ENCODE measurements at places on chromosomes 6 and 20.

- DNase-seq, result no peak
These were observed 13.1 kb upstream of the BCAS1 start for GRCh38 chr20:54083459-54083858.

DNA sequence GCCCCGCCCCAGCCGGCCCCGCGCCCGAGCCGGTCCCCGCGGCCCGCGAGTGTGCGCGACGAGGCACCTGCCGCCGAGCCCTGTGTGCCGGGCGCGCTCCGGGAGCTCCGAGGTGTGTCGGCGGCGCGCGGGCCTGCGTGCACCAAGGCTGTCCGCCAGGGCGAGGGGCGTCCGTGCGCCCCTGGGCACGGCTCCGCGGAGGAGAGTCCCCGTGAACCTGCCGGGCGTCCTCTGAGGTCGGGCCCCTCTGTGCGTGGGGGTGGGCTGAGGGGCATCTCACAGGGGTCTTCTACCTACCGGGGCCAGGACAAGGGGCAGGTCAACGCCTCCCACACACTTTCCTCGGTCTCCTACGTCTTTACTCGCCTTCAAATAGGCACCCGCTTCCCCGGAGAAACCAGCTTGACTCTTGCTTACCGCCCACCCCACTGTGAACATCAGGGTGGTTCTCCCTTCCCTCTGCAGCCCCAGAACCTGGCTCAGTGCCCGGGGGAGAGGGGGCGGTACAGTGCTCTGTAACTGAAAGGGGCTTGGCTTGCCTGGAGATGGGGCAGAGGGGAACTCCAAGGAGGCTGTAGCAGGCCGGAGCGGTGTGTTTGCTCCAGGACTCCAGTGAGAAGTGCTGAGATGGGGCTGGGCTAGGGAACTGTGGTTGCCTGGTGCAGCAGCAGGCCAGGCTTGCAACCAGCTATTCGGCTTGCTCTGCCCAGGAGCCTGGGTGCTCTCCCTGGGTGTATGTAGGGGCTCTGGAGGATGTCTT is at the start of gene SAMD10:
SAMD10 (minus strand) TSS at position 86 of the 760 bp plus-strand sequence. CDS start 175 bp downstream, outside the sequence.
- peak; percentile 67 for DNase-seq

- DNase-seq, result peak; percentile 71
These were observed 17.5 kb downstream of the KCNQ2 start for GRCh38 chr20:63454731-63455567.

- DNase-seq, result no peak
These were observed 22.2 kb upstream of the VEGFA start for GRCh38 chr6:43747784-43748183.

DNA sequence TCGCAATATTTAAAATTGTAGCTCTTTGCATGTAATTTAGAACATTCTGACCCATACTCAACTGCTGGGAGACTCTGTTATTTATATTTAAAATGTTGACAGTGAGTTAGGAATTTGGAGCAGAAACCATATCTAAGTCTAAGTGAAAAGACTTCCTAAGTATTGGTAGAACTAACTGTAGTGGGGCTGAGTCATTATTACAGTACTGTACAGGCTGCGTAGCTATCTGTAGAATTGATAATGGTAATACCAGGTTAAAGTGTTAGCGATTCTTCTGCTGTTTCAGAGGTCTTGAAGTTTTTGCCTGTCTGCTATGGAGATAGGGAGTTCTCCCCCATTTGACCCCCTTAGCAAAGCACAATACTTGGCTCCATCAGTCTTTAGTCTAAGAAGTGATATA is 3.6 kb downstream of the TOP1 start:
- no peak for DNase-seq

DNA sequence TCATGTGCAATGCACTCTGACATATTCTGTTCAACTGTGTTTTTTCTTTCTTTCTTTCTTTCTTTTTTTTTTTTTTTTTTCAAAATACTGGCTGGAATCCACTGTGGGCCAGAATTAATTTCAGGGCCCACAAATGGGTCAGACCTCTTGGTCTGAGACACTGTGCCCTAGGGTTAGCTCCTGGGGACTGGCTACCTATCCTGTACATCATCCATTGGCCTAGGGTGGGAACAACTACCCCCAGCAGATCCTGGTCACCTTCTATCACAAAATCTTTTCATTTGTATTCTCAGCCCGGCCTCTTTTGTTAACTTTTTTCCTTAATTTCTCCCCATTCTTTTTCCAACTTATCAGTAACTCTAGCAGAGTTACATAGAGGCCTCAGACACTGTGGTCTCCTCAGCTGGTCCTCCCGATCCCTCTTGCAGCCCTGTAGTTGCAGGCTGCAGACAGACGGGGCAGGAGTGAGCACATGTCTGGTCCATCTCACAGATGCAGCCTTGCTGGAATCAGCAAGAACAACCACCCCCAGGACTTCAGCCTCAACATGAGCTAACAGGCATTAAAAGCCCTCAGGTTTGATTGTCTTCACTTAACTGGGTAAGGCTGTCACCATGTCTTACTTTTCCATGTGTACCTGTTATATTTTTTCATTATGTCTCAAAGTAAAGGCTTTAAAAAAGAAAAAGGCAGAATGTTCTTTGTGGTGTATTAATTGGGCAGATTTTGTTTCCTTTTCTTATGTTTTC is 41.3 kb downstream of the TXLNB start:
- DNase-seq, result no peak

- DNase-seq, result no peak
These were observed 19.4 kb upstream of the MAN1A1 start for GRCh38 chr6:119368921-119369320.

GRCh38 chr6:40543146-40543545 is 44.0 kb downstream of the LRFN2 start:
- DNase-seq, result no peak

DNA sequence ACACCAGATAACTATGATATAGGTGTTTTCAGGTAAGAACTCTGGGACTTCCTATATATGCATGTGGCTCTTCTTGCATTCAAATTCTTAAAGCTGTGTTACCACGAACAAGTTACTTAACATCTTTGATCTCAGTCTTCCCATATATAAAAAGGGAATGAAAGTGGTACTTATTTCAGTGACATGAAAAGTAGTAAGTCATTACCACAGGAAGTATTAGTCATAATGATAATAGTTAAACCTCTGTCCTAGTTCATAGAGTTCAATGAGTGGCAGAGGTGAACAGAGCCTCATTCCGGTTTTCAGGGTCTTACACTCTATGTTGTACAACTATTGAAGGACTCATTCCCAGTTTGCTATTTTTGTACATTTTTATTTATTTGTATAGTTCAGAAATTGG is 237.0 kb downstream of the NKAIN2 start:
- DNase-seq, result no peak

- no peak for DNase-seq
These were observed 143.2 kb downstream of the PREX1 start for GRCh38 chr20:48684501-48685041.

GRCh38 chr6:41547799-41548097 is 1.6 kb downstream of the FOXP4 start:
- no peak for DNase-seq

GRCh38 chr20:48732081-48732829 is 95.5 kb downstream of the PREX1 start:
- DNase-seq, result no peak

DNA sequence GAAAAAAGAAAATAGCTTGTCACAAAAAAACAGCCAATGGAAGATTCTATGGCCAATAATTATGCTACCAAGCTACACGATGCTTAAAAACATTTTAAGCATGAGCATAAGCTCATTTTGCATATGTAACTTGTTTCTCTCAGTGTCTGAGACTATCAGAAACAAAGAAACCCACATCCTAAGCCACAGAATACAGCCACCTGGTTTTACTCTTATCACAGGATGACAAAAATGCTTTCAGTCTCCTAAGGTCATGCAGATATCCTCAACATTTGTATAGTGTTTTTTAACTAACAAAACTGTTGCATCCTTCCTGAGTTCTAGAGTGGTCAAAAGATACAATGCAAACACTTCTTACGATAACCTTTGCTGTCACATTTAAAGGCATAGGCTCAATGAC is 172.1 kb upstream of the RUNX2 start:
- DNase-seq, result no peak

DNA sequence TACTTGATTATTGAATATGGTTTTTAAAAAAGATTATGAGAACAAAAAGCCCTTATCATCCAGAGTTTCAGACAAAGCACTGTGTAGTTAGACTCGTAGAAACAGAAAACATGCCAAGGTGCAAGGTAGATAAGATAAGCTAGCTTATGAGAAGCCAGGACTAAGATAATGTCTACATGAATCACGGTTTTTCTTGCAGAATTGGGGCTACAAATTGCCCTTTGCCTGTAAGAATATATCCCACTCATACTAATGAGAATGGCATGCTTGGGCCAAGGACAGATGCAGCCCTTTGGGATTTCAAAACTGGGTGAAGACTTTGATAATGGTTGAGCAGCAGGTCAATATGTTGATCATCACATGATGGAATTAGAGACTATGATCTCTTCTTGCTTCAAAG is 165.3 kb upstream of the PREP start:
- DNase-seq, result no peak

- DNase-seq, result peak; percentile 34
These were observed 36.2 kb upstream of the DSP start for GRCh38 chr6:7505189-7505699.

- DNase-seq, result no peak
These were observed 72.6 kb downstream of the HIVEP2 start for GRCh38 chr6:142872376-142872775.

DNA sequence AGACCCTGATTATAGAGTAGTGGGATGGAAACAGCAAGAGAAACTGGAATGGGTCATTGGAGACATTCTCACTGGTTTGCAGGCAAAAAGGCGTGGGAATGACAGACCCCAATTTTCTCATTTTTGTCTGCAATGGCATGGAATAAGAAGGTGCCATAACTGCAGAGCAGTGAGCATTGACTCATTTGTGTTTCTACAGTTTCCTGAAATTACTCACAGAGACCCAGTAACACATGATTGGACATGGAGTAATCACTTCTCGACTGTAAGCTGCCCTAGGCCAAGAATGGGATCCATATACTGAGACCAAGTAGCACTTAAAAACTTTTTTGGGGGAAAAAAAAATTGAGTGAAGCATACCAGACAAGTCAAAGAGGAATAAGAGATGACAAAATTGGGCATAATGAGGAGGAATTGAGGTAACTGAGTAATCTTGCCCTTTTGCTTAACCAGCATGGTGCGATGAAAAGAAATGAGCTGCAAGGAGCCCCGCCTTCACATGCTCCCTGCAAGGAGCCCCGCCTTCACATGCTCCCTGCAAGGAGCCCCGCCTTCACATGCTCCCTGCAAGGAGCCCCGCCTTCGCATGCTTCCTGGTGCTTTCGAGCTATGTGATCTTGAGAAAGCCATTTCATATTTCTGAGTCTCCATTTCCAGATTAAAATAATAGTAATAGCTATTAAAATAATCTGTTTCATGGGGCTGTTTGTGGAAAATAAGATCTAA is 44.1 kb downstream of the NHSL1 start:
- no peak for DNase-seq

GRCh38 chr6:149456311-149457021 is 28.3 kb downstream of the ZC3H12D start:
- no peak for DNase-seq

- DNase-seq, result peak; percentile 84
These were observed 9.2 kb downstream of the SIM1 start for GRCh38 chr6:100455230-100456124.

DNA sequence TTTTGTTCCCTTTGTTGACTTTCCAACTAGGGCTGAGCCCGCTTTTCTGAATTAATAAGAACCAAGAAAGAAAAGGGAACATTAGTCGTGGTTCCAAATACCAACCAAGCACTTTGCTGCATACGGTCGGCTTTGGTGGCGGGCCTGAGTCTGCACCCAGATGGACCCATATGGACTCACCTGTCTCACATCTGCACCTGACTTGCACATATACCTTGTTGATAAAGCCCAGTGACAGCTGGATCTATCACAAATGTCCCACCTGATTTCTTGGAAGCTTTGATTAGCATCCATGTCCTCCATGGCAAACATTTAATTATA is 39.0 kb downstream of the TPD52L1 start:
- DNase-seq, result no peak

GRCh38 chr6:93992976-93993375 is 573.6 kb upstream of the EPHA7 start:
- DNase-seq, result no peak

DNA sequence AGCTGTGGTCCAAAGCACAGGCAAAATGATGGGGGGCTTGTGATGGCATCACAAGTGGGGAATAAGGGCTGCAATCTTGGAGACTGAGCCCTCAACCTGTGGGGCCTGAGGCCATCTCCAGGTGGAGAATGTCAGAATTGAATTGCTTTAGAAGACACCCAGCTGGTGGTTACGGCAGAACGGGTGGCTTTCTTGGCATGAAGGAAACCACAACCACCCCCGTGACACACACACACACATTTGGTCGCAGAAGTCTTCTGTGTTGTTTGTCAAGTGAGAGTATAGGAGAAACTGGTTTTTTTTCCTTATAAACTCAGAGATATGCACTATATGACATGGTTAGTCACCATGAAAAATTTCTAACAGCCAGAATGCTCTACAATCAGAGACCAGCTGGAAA is 139.5 kb upstream of the CDH4 start:
- no peak for DNase-seq

- DNase-seq, result no peak
These were observed 54.6 kb downstream of the PCSK2 start for GRCh38 chr20:17281478-17281877.

DNA sequence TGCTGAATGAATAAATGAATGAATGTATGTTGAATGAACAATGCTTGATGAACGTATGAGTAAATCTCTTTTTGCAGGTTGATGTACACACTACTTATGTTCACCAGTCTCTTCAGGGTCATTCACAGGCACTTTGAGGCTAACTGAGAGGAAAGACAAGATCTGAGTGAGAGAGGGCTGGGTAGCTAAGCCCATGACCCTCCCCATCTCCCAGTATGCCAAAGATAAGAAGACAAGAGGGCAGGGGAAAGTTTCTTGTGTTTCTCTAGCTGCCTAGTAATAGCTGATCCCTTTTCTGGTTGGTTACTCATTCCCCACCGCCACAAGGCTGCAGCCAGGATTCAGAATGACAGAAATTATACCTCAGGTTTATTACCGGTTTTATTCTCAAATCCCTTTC is 90.7 kb downstream of the CEP57L1 start:
- no peak for DNase-seq

GRCh38 chr6:75077701-75078100 is 128.2 kb downstream of the COL12A1 start:
- DNase-seq, result no peak

DNA sequence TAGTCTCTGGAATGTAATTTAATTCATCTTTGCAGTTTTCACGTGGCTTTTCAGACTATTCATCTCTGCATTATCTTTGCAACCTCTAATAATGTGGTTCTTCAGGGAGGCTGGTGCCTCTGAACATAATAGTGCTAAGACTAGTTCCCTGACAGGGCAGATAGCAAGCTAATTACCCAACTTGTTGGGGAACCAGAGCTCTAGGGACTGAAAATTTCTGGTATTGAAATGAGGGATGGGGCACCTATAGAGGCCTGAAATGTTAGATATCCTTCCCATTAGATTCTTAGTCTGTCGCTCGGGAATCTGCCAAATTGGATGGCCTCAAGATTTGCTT is 693.6 kb upstream of the MAP3K7 start:
- DNase-seq, result no peak
